ENCODE measurements at places on chromosomes 6 and 20.

DNA sequence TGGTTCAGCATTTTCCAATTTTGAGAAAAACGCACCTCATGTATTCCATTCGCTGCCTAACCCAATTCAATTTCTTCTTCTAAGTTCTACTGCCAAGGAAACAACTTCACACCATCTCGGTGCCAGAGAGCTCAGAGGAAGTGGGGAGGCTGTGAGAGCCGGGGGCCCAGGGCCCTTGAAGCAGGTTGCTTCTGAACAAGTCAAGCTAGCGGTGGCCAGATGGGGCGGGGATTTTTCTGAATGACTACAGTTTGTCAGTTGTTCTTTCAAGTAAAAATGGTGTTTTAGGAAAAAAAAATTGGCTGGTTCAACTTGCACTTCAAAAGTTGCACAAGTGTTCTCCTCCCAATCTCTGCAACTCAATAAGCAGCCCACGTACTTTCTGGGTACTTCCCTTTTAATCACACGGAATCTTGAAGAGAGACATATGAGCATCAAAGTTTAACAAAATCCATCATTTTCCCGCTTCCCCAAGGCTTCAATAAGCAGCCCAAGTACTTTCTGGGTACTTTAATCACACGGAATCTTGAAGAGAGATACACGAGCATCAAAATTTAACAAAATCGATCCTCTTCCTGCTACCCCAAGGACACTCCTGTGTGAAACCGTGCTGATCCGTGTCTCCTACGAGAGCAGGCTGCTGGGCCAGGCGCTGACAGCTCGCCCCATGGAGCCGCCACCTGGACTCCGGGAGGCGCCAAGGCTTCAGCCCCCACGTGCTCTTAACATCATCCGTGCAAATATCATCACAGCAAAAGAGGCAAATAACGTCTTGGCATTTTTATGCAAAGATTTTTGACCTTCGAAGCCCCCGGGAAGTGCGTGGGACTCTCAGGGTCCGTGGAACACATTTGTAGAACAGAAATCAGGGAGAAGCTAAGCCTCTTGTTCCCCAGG, 186.7 kb upstream of the PDE10A start:
- no peak for DNase-seq

- DNase-seq: no peak
Measured at GRCh38 chr6:111803371-111803770, 69.9 kb downstream of the FYN start.

DNA sequence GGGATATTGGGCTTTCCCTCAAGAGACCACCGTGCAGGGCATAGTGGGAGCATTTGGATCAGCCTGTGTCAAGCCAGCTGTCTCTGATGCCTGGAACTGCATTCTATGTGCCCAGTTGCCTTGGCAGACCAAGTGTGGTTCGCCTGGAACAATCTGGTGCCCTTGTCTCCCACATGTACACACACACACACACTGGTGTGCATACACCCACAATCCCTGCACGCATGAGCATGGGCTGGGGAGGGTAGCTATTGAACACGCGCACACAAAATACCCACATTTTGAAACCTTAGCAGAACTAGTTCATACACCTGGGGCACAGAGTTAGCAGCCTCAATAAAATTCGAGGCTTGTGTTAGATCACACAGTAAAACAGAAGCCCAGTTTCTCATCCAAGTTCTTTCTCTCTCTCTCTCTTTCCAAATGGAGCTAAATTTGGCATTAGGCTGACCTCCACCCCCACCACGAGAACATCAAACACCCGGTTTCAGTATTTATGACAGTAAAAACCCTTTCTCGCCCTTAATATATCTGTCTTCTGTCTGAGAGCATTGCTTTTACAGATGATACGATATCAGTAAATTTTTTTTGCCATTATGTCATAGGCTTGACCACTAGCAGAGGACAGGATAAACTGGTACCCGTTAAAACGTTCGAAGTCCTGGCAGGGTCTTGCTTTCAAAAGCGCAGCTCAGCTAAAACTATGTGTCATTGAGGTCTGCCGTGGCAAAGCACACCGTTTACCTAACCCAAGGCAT, 18.2 kb upstream of the NFATC2 start:
- DNase-seq: no peak

DNA sequence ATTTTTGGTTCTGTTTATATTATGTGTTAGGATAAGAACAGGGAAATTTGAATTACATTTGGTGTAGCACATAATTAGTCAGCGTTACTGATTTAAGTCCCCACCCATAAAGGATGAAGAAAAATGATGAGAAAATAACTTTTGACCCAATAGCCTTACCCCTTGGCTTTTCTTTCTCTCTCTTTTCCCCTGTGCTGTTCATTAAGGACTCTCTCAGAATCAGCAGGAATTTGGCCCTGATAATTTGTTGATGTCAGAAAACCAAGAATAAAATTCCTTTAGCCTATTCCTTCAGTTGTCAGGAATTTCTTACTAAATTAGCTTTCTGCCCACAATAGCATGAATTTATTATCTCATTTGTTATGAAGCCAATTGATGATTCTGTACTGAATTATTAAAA, 18.5 kb downstream of the PLCB1 start:
- no peak for DNase-seq

DNA sequence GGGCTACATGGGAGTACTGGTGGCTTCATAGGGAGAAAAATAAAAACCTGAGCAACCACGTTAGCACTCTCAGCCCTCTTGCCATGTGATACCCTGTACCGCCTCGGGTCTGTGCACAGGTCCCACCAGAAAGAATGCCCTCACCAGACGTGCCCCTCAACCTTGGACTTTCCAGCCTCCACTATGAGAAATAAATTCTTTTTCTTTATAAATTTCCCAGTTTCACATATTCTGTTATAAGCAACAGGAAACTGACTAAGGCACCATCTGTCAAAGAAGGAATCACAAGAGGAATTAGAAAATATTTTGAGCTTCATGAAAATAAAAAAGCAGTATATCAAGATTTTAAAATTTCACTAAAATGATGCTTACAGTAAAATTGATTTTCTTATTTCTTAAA, 168.4 kb upstream of the BMP5 start:
- DNase-seq: no peak

- DNase-seq: no peak
Measured at GRCh38 chr6:99270826-99271225, 78.6 kb downstream of the FAXC start.

DNA sequence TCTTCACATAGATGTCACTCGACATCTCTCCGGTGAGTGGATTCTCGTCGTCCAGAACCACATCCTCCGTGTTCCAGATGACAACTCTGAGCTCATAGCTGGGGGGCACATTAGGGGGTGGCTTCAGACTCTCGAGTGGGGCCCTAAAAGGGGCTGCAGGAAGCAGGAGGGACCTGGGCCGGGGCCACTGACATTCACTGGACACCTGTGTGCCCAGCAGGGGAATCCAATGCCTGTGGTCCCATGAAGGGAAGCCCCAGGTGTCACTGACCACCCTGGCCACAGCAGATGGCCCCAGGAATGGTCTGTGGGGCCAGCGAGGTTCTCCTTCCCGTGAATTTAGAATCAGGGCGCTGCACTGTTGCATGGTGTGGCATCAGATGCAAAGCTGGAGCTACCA, 18.7 kb downstream of the ERGIC3 start:
- no peak for DNase-seq

- no peak for DNase-seq
Measured at GRCh38 chr6:10411971-10412460, 2.9 kb downstream of the TFAP2A start.

DNA sequence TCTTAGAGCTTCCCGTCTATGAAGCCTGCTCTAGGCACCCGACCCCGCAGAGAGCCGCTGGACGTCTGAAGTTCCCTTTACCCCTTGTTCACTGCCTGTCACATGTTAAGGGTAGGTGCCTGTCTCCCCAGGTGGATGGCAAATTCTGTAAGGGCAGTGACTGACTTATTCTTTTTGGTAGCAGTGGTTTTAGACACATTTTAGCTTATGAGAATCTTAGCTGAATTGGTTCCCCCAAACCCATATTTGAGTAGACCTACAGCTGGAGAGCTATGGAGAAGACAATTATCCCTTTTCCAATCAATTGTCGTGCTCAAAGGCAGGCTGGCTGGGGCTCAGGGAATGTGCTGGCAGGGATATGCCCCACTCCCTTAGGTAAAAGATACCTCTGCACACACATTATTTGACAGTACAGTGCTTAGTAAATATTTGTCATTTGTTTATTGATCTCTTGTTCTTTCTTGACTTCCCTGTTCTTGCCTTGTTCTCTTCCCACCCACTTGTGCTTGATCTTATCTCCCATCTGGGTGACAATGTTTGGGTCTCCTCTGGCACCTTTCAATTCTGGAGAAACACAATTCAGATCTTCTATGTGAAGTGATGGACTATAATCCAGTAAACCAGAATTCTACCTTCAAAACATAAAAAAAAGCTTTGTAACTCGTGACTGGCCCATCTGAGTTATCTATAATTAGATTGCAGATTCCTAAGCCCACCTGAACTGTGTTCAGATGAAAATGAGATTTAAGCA, 114.3 kb upstream of the SLC2A12 start:
- no peak for DNase-seq

DNA sequence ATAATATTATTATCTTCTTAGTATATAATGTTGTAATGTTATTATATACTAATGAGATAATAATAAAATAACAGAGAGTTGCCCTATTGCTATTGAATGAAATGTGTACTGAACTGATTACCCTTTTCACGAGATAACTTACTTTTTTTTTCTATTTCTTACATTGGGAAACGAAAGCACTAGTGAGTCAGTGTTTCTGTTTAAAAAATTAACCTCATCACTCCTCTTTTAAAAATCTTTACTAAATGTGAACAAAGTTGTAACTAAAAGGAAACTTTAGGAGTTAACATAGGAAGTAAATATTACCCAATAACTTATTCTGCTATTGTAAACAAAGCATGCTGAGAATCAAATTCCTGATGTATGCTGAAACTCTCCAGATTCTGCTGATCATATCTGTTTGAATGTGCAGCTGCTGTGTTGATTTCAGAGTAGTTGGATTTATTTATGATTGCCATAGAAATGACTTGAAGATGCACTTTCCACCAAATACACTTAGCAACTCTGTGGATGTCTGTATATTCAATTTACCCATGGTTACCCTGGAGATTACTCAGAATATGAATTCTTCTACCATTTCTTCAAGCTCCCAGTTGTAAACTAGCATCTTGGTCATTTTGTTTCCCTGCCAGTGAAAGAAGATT, 523.4 kb downstream of the TENT5A start:
- DNase-seq: no peak

DNA sequence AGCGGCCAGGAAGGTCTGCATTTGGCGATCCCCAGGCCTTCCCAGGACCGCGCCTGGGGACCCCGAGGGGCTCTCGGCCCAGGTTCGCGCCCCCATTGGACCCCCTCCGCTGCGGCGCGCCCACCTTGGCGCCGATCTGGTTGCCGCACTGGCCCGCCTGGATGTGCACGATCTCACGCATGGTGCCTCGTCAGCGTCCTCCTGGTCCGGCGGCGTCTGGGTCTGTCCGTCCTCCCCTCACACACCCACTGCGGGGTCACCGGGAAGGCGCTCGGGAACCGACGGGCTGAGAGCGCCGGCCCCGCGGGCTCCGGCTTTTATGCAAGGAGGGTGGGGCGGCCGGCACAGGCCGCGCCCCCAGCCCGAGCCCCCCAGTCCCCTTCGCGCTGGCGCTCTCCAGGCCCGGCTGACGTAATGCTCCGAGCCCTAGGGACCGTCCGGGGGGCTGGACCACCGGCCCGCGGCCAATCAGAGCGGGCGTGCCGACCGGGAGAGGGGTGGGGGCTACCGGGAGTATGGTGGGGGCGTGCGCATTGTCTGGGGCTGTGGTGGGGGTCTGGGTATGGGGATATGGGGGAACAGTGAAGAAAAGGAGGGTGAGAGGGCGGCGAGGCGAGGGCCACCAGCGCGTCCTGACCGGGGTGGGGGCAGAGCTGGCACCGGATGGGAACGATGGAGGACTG, at the start of gene TUBB2B:
TSS of gene TUBB2B (minus strand) at position 291 of the 683 bp plus-strand sequence. CDS start at position 181, 110 bp downstream.
- DNase-seq: no peak

- DNase-seq: no peak
Measured at GRCh38 chr20:47638851-47639250, 137.2 kb downstream of the NCOA3 start.

DNA sequence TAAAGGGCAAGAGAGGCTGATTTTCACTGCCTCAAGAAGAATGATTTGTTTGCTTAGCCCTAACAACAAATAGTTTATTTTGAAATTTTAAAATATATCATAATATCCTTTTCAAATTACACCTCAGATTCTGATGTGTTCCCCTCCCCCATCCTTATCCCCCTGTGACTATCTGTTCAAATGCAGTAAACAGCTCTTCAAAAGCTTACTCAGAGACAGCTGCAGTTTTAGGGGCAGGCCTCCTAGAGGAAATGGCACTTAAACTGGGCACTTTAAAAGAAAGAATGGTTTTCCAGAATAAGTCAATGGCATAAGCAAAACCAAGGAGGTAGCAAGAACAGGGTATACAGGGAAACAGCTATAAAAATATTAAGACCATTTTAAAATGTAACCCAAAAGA, 118.6 kb upstream of the UST start:
- no peak for DNase-seq

DNA sequence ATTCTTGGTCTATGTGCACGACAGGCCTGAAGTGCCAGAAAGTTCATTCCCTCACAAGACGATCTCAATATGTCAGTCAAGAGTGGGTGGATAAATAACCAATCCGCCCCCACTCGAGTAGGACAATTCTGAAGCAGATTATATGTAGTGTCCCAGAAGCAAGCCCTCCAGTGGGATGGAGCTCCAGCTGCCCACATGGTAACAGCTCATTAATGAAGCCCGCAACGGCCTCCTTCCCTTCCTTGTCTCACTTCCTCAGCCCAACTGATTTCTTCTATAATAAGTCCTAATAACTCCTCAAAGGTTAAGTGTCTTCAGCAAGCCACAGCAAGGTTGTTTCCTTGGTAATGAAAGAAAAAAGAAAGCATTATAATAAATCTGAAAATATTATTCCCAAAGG, 82.1 kb upstream of the F13A1 start:
- DNase-seq: no peak

DNA sequence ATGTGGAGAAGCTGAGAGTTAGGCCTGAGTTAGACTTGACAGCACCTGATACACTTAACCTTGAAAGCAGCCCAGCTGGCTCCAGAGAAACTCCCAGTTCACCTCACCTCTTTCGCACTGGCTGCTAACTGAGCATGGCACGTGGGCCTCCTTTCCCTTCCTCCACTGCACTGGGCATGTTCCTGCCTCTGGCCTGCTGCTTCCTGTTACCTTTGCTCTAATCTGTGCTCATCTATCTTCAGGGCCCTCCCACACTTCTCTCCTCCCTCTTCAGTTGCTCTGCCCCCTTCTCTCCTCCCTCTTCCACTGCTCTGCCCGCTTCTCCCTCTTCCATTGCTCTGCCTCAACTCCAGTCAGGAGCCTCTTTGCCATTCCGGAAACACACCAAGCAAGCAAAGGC, 13.7 kb upstream of the UBE2V1 start:
- DNase-seq: no peak
